Stimulated activated CD8-positive, alpha-beta memory T cell treated with anti-CD3 and anti-CD28 coated beads, Interleukin-4, amount 100 ng/mL, for 1 hour (primary cell): ENCODE measurements at places on chromosomes 1 and 21.

- no peak for DNase-seq
Observed at GRCh38 chr1:218677026-218677425, 331.9 kb downstream of the TGFB2 start.

DNA sequence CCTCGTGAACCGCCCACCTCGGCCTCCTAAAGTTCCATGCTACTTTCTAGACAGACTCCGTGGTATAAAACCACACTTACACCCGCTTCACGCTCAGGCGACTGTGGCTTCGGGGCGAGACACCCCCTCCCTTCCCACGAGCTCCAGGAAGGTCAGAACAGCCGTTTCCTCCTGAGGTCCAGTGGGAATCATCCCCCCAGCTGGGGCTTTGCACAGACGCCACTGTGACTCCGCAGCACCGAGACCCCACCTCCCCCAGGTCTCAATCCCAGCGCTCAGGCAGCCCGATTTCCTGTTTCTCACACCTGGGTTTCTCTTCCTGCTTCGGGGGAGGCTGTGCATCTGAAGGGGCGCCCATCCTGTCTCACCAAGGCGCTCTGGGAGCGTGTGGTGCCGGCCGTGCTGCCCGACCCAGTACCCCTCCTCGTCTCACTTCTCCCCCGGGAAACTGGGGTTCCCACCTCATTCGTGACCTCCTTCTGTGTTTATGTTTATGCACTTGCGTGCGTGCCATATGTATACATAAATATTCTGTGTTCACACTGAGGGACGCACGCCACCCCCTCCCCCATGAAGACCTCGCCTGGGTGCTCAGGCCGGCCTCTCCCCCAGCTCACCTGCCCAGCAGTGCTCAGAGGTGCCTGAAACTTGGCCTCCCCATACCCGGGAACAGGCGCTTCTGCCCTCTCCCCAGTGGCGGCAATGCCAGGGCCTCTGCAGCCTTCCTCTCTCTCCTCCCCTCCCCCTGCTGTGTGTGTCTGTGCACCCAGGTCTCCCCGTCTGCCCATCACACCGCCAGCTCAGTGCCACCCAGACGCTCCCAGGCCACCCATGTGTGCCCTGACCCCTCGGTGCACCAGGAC lies 14.6 kb downstream of the SLC35E2B start:
- DNase-seq = peak; percentile 25

DNA sequence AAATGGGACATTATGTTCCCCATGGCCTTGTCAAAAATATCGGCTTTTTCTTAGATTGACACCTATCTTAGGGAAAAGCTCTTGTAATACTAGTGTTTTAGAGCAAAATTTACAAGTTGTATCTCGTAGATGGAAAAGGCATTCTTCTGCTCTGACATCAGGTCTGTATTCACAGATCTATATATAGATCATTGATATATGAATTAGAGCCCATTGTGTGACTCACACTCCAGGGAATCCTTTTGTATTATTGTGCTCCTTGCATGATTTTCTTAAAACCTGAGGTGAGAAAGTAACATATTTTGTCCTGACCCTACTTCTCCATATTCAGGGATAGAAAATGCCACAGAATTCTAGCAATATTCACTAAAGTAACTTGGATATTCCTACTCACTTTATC lies 1160.8 kb upstream of the B3GALT2 start:
- DNase-seq = no peak

DNA sequence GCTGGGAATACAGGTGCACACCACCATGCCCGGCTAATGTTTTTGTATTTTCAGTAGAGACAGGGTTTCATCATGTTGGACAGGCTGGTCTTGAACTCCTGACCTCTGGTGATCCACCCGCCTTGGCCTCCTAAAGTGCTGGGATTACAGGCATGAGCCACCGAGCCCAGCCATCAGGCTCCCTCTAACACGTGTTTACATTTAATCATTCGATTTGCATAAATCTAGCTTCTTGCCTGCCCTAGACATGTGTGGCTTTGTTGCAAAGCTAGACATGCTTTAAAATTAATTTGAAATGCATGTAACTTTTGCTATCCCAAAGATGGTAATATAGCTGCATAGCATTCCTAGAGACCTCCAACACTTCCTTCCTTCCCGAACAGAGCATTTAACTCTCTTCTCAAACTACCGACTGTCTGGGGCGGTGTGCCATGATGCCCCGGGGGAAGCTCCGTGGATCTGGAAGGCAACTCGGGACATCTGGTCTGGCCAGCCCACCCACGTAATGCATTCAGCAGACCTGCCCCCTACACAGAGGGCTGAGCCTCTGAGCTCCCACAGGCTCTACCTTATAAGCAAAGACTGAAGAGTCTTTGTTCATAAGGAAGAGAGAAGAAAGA lies 34.6 kb upstream of the NID1 start:
- no peak for DNase-seq

GRCh38 chr1:80498673-80499072 lies 1302.1 kb upstream of the ADGRL2 start:
- no peak for DNase-seq

DNA sequence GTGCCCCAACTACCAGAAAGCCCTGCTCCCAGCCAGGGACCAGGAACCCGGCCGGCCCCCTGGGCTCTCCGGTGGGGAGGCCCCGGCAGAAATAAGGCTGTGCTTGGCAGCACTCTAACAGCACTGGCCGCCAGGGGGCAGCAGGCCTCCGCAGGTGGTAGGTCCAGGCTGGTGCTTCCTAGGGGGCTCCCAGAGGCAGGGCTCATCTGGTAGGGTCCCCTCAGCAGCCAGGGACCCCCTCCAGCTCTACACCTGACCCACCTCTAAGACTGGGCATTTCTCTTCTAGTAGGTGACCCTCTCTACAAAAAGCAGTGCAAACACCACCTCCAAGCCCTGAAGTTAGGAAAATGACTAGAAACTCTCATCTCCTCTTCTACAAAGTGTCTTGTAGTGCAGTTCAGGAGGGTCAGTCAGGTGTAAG lies 85.6 kb downstream of the STUM start:
- DNase-seq = peak; percentile 67

- DNase-seq = no peak
Observed at GRCh38 chr21:43613755-43614638, 45.3 kb downstream of the HSF2BP start.
